CD4-positive, alpha-beta T cell treated with Interleukin-17A for 1 hour (primary cell): ENCODE measurements at places on chromosomes 5 and 9.
A peak's percentile ranks its signal among the peaks of the same experiment; 100 is the strongest.

- no peak for DNase-seq
Observed at GRCh38 chr9:84271921-84272556, 68.5 kb downstream of the SLC28A3 start.

GRCh38 chr5:169812786-169813185 is 167.5 kb downstream of the INSYN2B start:
- DNase-seq, result no peak

- DNase-seq, result no peak
Observed at GRCh38 chr5:25995209-25995608, 1043.2 kb downstream of the CDH9 start.

DNA sequence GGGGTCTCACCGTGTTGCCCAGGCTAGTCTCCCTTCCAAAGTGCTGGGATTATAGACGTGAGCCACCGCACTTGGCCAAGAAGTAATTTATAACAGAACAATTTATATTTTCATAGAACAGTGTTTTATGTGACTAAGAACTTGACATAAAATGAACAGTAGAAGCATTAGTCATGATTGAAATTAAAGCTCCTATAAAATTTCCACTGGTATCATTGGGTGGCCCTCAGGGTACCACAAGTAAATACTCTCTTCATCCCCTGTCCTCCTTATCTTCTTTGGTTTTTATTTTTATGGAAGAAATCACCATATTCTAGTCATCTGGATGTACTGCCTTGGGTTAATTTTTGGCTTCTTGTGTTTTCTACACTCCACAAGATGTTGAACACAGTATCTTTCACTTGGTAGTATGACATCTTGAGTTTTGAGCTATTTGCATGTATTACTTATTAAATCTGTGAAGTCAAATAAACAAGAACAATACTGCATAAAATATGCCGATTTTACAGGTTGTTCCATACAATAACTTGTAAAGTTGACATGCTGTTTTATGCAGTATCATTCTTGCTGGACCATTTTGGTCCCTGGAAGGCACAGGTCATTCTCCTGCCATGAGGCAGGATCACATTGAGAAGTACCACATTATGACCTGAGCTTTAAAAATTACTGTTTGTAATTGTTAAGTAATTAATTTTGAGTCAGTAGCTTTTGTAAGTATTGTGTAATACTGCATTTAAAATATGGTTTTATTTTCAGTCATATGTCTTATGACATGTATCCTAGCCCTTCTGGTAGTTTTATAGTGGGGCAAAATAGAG is 24.4 kb downstream of the LMNB1 start:
- no peak for DNase-seq

GRCh38 chr9:136144450-136144849 is 25.8 kb upstream of the TMEM250 start:
- DNase-seq, result no peak

DNA sequence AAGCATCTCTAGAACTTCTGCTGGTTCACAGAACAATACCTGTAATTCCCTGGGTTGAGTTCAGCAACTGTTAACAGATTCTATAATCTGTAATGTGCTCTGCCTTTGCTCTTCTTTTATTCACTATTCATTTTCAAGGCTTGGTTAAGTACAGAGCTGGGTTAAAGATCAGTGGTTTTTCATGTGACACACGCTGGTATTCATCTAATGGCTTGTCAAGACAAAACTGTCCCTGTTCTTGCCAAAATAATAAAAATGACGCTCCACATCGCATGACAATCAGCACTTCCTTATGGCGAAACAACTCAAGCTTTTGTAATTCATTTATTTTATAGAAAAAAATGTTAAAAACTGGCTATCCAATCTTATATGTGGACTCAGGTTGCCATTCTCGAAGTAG is 137.9 kb downstream of the BNC2 start:
- DNase-seq, result no peak

GRCh38 chr5:180817893-180818674 is 15.5 kb upstream of the MGAT1 start:
- DNase-seq, result no peak

GRCh38 chr5:143379606-143380005 is 23.9 kb downstream of the NR3C1 start:
- no peak for DNase-seq

DNA sequence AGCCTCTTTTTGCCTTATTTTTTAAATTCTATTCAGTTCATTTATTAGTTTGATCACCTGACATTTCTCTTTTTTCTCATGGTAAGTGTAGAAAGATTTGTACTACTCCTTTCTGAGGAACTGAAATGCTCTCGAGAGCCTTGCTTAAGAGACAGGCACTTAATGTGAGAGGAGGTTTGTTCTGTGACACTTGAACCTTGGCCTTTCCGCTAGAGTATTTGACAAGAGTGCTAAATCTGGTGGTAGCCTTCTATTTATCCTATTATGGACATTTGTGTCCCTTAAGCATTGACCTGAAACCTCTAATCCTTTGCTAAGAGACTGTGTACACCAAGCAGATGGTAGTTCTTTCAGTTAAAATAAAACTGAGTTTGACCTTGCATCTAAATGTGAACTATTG is 805.0 kb upstream of the PTPRD start:
- DNase-seq, result no peak

DNA sequence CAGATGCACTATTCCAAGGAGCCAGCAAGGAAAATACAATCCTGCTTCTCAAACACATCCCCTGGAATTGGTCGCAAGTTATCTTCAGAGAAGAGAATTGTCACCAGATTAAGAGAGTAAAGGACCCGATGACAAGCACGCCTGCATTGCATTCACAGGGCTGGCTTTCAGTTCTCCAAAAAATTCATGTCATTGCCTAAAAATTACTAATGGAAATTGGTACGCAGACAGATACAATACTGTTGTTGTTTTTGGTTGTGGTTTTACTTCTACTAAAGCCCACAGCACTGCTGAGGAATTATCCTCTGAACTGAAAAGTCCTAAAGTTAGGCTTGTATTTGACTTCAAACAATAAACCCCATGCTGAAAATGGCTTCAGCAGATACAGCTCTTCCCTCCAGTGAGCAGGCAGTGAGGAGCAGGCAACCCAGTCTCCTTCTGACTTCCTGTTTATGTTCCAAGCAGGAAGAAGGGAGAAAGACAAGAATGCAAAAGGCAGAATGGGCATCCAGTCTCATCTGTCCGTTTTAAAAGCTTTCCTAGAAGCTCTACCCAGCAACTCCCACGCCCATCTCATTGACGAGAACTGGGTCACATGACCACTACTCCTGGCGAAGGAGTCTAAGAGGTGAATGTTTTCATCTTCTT is 80.6 kb upstream of the ZNF366 start:
- no peak for DNase-seq

DNA sequence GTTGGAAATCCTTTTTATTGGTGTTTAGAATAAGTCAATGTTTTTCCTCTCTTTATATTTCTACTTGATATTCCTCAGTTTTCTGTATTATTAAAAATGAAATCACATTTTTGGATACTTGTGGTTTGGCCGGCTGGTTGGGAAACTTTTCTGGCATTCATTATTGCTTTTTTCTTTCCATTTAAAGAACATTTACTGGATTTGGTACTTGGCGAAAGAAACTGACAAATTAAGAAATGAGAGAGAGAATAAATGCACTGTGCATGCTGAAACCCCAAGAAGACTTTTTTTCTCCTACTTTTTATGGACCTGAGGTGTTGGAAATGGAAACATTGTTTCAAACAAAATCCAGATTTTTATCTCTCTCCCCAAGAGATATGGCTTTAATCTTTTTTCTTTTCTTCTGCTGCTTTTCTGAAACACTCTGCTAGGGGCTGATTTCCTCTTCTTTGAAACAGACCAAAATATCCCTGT is 128.4 kb downstream of the SNX18 start:
- DNase-seq, result no peak

DNA sequence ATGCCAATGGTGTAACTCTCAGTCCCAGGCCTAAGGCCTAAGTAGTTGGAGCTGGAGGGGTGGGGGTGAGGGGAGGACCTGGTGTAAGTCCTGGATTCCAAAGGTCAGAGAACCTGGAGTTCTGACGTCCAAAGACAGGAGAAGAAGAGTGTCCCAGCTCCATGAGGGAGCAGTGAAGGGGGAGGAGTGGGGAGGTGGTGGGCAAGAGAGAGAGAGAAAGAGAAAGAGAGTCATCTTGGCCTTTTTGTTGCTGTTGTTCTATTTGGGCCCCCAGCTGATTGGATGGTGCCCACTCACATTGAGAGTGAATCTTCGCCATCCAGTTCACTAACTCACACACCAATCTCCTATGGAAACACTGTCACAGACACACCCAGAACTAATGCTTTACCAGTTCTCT is 198.9 kb downstream of the DAB2IP start:
- no peak for DNase-seq

- DNase-seq, result no peak
Observed at GRCh38 chr9:77175151-77175550, 2.2 kb upstream of the VPS13A start.

GRCh38 chr5:134095887-134096589 is 18.4 kb upstream of the TCF7 start:
- no peak for DNase-seq

DNA sequence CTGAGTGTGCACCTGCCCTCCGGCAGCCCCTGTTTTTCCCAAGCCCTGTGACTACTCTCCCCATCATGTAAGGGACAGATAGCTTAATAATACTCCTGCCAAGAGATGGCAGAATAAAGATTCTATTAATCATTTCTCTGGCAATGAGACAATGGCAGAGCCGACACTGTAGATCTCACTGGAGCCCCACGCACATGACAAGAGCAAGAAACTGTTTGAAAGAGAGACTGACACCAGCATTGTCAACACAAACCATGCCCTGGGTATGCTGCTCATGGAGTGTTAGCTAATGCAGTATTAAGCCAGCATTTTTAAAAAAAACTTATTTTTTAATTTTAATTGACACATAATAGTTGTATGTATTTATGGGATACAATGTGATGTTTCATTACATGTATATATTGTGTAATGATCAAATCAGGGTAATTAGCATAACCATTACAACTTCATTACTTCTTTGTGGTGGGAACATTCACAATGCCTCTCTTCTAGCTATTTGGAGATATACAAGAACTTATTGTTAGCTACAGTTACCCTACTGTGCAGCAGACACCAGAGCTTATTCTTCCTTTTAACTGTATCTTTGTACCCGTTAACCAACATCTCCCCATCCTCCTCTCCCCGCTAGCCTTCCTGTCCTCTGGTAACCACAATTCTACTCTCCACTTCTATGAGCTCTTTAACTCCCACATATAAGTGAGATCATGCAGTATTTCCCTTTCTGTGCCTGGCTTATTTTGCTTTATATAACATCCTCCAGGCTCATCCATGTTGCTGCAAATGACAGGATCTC is 31.5 kb upstream of the SEMA4D start:
- DNase-seq, result peak; percentile 49

GRCh38 chr9:20309124-20309523 is 313.2 kb downstream of the MLLT3 start:
- no peak for DNase-seq

DNA sequence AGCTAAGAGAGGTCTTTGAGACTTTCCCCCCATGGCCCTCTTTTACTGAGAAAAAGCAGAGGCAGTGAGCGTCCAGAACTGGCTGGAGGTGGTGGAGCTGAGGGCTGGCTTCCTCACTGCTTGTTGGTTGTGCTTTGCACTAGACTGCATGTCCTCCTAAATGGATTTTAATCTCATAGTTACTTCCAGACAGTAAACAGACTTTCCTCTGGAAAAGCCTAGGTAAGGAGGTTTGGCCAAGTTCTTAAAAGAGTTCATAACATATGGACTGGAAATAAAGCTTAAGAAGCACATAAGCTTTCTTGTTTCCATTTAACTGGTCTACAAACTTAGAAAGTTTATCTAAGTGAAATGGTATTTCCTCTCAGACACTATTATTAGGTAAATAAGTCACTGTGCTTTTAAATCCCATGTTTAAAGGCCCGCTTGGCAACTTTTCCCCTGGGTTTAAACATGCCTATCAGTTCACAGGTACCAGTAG is 2.0 kb downstream of the ASPN start:
- no peak for DNase-seq

GRCh38 chr9:35981699-35982098 is 23.7 kb upstream of the OR2S2 start:
- DNase-seq, result no peak
